ENCODE measurements at places on chromosomes 16 and 17. TPM values are rescaled to one million over a fixed set of nuclear protein-coding genes. Genes with fewer than 3 reads are reported as not detected.
A peak's percentile ranks its signal among the peaks of the same experiment; 100 is the strongest.

- no peak for ATAC-seq
Observed at GRCh38 chr17:73402466-73402865, 90.7 kb upstream of the CDC42EP4 start.

GRCh38 chr17:38428643-38429371 is 543 bp downstream of the ARHGAP23 start:
- ATAC-seq, result peak; percentile 63

DNA sequence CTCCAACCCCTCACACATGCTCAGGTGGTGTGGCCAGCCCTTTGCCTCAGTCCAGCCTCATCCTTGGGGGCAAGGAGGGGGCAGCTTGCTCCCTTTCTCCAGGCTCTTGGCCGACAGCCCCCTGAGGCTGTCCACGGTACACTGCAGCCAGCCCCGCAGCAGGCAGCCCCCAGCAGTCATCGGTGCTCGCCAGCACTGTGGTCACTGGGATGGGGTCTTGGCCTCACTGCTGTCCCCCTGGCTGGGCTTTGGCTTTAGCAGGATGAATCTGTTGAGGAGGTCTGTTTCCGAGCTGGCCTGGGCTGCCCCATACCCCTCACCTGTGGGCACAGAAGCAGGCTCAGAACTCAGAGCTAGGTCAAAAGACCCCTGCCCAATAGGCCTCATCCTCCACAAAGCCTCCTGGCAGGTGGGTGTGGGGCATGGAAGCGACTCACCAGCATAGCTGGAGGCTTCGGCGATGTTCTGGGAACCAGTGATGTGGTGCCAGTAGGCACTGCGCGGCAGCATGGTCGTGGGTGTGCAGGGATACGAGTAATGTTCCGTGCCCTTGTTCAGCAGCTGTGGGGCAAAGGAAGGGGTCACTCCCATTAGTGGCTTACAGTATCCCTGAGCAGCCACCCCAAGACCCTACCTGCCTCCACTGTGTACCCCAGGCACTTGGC is 10.8 kb downstream of the POLR2C start:
- ATAC-seq, result no peak

DNA sequence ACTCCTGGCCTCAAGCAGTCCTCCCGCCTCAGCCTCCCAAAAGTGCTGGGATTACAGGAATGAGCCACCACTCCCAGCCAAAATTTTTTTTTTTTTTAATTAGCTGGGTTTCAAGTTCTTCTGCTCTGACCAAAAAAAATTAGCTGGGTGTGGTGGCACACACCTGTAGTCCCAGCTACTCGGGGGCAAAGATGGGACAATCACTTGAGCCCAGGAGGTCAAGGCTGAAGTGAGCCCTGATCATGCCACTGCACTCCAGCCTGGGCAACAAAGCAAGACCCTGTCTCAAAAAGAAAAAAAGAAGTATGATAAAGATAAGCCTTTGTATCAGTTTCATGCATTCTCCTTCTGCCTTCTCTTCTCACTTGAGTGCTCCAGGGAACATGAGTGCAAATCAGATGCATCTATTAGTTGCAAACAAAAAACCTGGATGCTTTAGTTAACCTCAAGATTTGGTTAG is 1.9 kb downstream of the NQO1 start:
- ATAC-seq, result no peak

DNA sequence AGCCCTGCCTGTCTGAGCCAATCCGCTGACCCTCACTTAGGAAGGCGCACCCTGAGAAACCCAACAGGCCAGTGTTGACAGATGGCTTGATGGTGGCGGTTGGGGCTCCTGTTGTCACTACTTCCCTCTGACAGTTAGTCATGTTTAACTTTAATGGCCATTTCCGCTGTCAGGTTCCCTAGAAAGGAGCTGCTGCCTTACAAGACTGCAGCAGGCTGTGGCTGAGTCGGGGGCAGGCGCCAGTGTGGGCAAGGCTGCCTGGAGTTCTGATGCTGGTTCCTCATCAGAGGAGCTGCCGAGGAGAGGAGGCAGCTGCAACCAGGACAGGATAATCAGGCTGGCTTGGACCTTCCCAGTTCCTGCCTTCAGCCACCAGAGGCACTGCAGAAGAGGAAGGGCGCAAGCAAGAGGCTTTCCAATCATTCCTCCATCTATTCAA is 223.2 kb upstream of the DYNLRB2 start:
- no peak for ATAC-seq

DNA sequence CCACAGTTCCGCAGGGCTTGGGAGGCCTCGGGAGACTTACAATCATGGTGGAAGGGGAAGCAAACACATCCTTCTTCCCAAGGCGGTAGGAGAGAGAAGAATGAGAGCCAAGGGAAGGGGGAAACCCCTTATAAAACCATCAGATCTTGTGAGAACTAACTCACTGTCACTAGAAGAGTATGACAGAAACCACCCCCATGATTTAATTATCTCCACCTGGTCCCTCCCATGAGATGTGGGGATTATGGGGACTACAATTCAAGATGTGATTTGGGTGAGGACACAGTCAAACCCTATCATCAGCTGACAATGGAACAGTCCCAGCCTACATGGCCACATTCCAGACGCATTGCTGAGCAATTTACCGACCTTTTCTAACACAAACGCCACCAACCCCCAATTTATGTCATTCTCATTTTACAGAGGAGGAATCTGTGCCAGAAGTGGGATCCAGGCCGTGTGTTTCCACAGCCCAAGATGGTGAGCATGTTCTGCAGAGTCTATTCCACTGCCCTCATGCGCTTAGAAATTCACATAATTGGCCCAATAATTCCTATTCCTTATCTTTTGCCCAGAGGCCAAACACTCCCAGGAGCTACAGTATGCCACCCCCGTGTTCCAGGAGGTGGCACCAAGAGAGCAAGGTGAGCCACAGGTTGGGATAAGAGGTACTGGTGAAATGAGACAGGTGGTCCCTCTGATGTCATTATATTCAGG is 17.3 kb downstream of the MILR1 start:
- ATAC-seq, result no peak

GRCh38 chr16:72764015-72764654 is 283.8 kb downstream of the ZFHX3 start:
- ATAC-seq, result no peak

DNA sequence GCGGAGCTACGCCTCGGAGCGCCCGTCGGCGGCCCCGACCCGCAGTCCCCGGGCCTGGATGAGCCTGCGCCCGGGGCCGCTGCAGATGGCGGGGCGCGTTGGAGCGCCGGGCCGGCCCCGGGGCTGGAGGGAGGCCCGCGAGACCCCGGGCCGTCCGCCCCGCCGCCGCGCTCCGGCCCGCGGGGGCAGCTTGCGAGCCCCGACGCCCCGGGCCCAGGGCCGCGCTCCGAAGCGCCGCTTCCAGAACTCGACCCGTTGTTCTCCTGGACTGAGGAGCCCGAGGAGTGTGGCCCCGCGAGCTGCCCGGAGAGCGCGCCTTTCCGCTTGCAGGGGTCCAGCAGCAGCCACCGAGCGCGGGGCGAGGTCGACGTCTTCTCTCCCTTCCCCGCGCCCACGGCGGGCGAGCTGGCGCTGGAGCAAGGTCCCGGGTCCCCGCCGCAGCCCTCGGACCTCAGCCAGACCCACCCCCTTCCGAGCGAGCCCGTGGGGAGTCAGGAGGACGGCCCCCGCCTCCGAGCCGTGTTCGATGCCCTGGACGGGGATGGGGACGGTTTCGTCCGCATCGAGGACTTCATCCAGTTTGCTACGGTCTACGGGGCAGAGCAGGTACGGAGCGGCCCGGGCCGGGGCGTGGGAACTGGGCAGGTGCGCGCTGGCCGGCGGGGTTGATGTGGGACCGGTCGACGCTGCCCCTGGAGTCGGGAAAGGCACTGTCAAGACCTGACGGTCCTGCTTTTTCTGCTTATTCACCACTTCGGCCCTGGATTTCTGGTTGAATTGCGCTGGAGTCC is 861 bp downstream of the RAB11FIP3 start:
- ATAC-seq, result peak; percentile 6

GRCh38 chr17:4304417-4305027 is 40.7 kb upstream of the ANKFY1 start:
- ATAC-seq, result no peak

GRCh38 chr16:11114366-11115164 is 141.4 kb downstream of the SOCS1 start:
- no peak for ATAC-seq

GRCh38 chr17:79154446-79154845 is 79.8 kb downstream of the ENGASE start:
- no peak for ATAC-seq

DNA sequence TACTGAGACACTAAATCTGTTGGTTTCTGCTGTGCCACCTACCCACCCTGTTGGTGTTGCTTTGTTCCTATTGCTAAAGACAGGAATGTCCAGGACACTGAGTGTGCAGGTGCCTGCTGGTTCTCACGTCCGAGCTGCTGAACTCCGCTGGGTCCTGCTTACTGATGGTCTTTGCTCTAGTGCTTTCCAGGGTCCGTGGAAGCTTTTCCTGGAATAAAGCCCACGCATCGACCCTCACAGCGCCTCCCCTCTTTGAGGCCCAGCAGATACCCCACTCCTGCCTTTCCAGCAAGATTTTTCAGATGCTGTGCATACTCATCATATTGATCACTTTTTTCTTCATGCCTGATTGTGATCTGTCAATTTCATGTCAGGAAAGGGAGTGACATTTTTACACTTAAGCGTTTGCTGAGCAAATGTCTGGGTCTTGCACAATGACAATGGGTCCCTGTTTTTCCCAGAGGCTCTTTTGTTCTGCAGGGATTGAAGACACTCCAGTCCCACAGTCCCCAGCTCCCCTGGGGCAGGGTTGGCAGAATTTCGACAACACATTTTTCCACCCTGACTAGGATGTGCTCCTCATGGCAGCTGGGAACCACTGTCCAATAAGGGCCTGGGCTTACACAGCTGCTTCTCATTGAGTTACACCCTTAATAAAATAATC is 14.6 kb downstream of the STH start:
- ATAC-seq, result no peak

OR4D1 gene
- total RNA-seq, result 0.11 TPM

SYNGR3 gene
- total RNA-seq, result 41.5 TPM

KLHL36 gene
- total RNA-seq, result 31.2 TPM

MPO gene
- 0.59 TPM for total RNA-seq

PIRT gene
- total RNA-seq, result 1.0 TPM

NLRC3 gene
- 0.46 TPM for total RNA-seq

AHSP gene
- not detected for total RNA-seq

SPNS3 gene
- total RNA-seq, result 0.27 TPM
